ENCODE measurements at places on chromosomes 6 and 20. TPM values are rescaled to one million over a fixed set of nuclear protein-coding genes. Genes with fewer than 3 reads are reported as not detected.

TPBG gene
- total RNA-seq, result 1.0 TPM

CD109 gene
- total RNA-seq, result 0.33 TPM

MACROD2 gene
- total RNA-seq, result 3.7 TPM

TCF15 gene
- total RNA-seq, result not detected

KCNK17 gene
- 1.2 TPM for total RNA-seq

SPATA25 gene
- total RNA-seq, result 4.2 TPM

MBOAT1 gene
- 4.6 TPM for total RNA-seq
